ENCODE measurements at places on chromosomes 3 and 15.

GRCh38 chr3:43214616-43215015, 71.7 kb upstream of the SNRK start:
- no peak for DNase-seq

GRCh38 chr3:23438657-23439056, 235.5 kb downstream of the UBE2E2 start:
- no peak for DNase-seq

- no peak for DNase-seq
These were observed 405.6 kb downstream of the CADM2 start for GRCh38 chr3:85364296-85364909.

GRCh38 chr15:51079226-51079625, 15.5 kb downstream of the TNFAIP8L3 start:
- DNase-seq: no peak

DNA sequence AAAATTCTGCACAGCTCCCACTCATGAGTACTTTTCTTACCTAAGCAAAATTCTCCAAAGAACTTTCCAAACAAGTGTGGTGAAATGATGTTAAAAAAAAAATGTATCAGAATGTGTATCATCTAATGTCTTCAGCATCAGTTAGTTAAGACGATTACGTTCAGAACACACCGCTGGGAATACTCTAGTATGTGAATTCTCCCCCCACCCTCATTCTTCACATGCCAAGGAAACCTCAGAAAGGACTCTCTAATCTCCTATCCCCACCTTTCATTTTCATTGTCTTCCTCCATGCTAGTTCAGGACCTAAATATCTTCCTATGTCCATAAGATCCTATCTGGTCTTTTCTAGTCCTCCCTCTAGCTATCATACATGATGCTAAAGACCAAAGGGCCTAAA, 457.4 kb downstream of the SHQ1 start:
- no peak for DNase-seq

GRCh38 chr3:150268426-150269391, 139.4 kb upstream of the TSC22D2 start:
- DNase-seq: peak; percentile 40

DNA sequence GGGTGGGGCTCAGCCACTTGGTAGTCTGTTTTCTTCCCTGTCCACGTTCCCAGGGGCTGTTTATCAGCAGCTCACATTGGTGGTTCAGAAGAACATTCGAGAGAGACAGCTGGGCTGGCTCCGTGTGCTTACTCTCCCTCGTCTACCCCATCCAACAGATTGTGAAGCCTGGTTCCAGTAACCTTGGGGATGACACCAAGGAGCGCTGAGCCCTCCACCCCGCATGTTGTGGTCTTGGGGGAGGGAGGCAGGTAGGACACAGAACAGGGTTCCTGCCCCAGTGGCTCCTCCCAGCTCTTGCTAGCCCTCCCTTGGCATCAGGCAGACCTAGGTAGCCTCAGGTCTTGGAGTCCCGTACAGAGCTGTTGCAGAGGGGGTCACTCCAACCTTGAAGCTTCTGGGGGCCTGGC, 33.1 kb downstream of the KLF13 start:
- no peak for DNase-seq

GRCh38 chr15:69568173-69569009, 115.8 kb downstream of the RPLP1 start:
- DNase-seq: no peak

GRCh38 chr3:42118762-42119361, 27.7 kb downstream of the TRAK1 start:
- DNase-seq: peak; percentile 28

DNA sequence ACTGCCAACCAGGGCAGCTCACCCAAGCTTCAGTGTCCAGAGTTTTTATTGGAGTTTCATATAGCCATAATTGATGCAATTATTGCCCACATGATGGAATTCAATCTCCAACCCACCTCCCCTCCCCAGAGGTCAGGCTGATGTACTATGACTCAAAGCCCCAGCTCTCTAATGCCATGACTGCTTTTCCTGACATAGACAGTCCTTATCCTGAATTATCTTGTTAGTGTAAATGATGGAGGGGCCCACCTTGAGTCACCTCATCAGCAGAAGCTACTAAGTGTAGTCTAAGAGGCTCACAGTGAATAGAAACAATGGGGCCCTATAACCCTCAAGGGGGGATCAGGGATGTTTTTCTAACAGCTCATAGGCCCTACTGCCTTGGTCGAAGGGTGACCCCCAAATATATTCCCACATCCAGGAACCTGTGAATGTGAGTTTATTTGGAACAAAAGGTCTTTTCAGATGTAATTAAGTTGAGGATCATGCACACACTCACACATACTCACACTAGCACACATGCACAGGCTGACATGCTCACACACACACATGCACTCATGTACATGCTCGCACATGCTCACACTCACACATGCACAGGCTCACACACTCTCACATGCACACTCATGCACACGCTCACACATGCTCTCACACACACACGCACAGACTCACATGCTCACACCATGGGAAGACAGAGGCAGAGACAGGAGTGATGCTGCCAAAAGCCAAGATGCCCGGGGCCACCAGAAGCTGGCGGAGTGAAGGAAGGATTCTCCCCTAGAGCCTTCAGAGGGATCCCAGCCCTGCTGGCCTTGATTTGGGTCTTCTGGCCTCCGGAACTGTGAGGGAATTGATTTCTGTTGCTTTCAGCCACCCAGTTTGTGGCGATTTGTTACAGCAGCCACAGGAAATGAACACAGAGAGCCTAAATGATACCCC, 131.2 kb upstream of the SMAD3 start:
- DNase-seq: no peak

- peak; percentile 18 for DNase-seq
These were observed 749.0 kb downstream of the NSUN3 start for GRCh38 chr3:94811836-94812235.

DNA sequence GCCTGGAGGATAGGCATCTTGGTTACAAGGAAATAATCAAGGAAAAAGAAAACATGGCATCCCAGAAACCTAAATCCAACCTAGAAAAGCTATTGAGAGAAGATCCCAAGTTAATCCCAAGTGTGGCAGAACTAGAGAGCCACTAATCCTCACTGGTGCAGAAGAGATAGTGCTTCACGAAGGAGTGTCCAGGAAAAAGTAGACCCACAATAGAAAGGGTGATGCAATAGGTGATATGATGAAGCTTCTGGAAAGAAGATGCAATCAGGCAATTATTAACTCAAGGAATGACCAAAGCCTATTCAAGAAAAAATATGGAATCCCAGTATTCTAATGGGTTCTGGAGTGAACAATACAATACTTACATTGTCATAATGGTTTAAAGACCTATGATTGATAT, 95.2 kb downstream of the AQP9 start:
- DNase-seq: no peak

DNA sequence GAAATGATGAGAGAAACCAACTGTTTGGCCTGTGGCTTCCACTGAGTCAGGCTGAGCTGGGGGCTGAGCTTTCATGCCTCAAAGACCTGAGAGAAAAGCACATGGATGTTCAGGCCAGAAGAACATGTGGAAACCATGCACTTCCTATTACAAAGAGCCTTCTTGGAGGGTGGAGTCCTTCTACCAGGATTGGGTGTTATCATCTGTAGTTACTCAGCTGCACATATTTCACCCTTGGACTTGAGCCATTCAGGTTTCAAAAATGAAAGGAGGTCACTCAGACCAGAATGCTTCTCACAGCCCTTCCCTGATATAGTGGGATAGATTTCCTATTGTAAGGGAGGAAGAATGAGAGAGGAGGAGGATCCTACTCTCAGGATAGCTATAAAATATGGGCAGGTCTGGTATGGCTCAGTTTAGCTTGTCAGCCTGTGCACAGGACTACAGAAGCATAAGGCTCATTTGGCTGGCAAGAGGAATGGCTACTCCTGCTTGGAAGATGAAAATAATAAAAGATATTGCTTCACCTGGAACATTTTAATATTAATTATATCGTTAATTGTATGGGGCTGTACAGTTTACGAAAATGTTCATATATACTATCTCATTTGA, 173.6 kb upstream of the TMC3 start:
- DNase-seq: no peak

- DNase-seq: no peak
These were observed 7.7 kb upstream of the DCP1A start for GRCh38 chr3:53354945-53355498.

- DNase-seq: no peak
These were observed 3.9 kb downstream of the MAPKAPK3 start for GRCh38 chr3:50620820-50621219.

DNA sequence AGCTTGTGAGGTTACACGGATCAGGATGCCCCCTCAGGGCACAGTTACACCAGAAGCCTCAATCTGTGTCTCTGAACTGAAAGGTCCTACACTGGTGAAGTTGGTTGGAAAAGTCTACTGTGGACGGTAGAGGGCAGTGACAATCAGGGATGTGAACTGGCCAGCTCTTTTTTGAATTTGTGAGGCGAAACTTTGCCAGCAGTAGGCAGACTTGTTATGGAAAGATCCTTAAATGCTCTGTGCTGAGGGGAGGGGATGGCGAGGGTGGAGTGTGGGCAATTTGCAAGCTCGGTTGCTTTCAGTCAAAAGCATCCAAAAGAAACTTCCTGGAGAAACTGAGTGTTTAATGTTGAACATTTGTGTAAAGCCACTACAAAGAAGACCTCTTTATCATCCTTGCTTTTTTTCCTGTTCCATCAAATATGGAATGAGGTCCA, 127.4 kb upstream of the ABHD17C start:
- peak; percentile 60 for DNase-seq

All from NCI-H510A treated with DMSO at 0.1 percent for 48 hours (cell line).